Amniotic stem cell (primary cell): ENCODE measurements at places on chromosomes 3 and 15.
A peak's percentile ranks its signal among the peaks of the same experiment; 100 is the strongest.

- no peak for DNase-seq
Observed at GRCh38 chr3:49769286-49769915, 16.9 kb downstream of the IP6K1 start.

GRCh38 chr3:139267300-139268246 is 76.2 kb upstream of the MRPS22 start:
- DNase-seq = no peak

- no peak for DNase-seq
Observed at GRCh38 chr3:171429635-171430034, 30.6 kb downstream of the TNIK start.

- no peak for DNase-seq
Observed at GRCh38 chr3:10466186-10466585, 39.2 kb downstream of the ATP2B2 start.

DNA sequence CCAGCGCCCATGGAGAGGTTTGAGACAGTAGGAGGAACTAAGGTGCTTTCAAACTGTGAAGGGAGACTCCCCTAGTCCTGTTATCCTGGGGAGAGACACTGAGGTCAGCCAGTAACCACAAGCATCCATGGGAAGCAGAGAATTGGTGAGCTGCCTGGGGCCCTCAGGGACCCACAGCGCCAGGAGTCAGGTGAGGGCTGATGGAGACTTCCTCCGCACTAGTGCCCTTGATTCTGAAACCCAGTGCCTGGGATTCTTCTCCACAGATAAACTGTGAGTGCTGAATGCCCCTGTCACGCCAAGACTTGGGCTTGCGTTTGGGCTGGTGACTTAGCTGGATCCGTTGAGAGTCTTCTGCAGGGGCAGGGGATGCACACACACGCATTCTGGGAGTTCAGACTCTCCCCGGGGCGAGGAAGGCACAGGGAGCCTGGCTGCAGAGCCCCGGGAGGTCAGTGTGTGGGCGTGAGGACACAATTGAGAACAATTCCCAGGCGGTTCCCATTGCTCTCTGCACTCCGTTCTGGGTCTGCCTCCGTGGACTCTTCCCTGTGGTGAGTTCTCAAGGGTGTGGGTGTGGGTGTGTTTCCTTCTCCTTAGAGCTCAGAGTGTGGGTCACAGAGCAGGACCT is 37.9 kb upstream of the SLCO2A1 start:
- DNase-seq = no peak

- peak; percentile 6 for DNase-seq
Observed at GRCh38 chr3:30720586-30721313, 114.3 kb downstream of the TGFBR2 start.

DNA sequence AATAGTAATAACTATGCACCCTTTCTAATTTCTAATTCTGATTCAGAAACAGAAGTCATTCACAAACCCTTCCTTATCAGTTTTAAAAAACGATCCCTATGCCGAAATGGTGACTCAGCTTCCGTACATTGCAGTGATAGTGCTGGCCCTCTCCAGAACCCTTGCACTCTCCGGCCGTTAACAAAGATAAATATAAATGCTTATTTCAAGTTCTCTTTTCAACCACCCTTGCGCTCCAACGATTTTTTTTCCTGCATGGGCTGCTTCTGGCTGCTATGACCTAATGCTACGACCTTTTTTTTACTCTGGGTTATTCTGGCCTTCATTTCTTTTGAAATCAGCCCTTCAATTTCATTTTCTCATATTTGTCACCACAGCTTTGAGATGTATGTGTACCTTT is 646.2 kb downstream of the NTRK3 start:
- no peak for DNase-seq

- no peak for DNase-seq
Observed at GRCh38 chr15:57149196-57149595, 227.1 kb upstream of the CGNL1 start.

DNA sequence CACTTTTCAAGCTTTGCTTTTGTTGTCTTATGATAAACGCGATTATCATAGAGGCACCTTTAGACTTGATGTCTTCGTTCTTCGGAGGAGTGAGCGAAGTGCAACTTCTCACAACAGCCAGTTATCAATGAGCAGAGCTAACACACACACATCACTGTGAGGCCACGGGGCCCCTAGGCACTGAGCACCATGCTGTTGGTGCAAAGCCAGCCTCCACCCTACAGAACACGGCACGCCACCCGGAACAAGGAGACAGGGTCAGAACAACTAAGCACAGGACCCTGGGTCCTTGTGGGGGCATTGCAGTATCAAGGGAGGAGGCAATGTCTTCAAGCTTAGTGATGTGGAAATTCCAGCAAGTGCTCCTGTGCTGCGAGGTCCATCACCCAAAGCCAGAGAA is 244.5 kb downstream of the OCA2 start:
- no peak for DNase-seq

DNA sequence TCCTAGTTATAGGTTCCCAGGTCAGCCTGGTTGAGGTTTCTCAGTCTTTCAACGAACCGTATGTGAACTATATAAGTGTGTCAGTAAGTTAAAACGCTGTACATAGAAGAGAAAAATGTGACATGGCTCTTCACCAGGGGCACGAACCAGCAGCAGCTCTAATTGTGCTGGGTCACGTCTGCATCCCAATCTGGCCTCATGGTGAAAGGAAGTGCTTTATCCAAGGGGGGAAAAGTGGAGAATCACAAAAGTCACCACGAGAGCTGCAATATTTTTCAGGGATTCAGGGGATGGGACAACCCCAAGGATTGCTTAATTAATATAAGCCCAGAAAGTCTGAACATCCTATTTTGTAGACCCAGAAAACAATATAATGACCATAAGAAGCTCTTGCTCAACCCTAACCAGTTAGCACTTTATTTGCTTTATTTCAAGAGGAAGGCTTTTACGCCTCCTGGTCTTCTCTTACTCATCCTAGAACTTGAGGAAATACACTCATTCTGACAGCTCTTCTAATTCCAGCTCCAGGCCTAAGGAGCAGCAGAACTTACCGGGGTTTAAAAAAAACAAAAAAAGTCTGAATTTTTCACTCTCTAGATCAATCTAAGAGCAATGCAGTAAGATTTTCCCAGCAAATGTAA is 16.5 kb downstream of the ANXA2 start:
- DNase-seq = no peak

DNA sequence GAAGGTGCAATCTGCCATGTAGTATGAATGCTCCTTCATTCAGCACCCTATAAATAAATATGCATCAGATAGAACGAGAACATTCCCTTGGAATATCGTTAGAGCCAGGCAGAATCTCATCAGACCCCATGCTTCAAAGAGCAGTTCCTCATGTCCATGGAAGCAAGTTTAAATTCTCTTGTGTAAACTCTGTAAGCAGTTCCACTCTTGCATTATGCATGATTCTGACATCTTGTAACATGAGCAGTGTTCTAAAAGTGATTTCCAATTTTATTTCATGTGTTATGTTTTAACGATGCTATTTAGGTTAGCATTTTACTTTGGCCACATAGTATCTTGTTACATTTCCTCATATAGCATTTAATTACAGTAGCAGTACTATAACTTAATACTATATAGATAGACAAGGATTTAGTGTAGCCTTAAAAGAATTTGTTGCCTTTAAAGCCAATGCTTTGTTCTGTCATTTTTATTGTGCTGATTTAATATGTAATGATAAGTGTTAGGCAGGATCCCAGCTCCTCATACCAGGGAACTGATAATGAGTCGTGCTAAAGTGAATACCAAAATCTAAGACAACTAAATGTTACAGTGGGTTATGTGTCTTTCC is 161.2 kb upstream of the NECTIN3 start:
- DNase-seq = no peak

GRCh38 chr3:162103808-162104207 is 607.2 kb downstream of the OTOL1 start:
- no peak for DNase-seq

DNA sequence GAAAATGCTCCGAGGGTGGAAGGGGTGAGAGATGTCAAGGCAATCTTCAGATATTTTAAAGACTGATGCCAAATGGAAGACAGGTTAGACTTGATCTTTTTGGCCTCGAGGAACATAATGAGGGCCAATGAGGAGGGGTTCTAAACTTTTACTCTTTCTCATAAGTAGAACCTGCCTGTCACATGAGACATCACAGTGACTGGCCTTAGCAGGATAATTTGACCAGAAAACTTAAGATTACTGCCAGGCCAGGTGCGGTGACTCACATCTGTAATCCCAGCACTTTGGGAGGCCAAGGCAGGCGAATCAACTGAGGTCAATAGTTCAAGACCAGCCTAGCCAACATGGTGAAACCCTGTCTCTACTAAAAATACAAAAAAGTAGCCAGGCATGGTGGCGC is 12.2 kb downstream of the TM4SF4 start:
- DNase-seq = no peak

DNA sequence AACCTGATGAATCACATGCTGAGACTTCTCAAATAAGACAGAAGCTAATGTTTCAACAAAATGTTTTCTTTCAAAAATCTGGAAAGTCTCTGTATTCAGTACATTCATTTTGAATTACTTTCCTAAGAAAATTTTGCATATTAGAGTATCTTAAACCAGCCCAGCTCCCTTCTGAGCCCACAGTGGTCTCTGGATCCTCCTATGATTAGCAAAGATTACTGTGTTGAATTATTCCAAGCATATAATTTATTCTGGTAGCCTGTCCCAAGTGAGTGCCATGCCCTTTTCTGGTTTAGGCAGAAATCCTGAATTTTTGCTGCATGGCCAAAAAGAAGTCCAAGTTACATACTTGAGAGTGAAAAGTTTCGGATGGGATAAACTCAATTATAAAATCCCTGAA is 279.0 kb downstream of the CTNNB1 start:
- DNase-seq = no peak

DNA sequence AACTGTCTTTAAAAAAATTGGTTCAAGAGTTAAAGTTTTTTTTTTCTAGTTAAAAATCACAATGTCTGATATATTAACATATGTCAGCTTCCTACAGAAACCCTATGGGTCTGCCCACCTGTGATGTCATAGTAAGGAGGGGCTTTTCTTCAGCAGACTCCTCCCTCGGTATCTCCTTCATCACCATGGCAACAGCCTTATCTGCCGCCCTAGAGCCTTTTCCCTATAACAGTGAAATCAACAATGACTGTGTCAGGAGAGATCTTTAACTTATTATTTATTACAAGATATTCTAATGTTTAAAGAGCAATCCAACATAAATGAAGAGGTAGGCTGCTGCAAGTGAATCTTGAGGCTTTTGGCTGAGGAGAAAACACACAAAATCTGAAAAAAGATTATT is 138.7 kb downstream of the PEX5L start:
- DNase-seq = peak; percentile 15

GRCh38 chr3:183244219-183244618 is 8.8 kb upstream of the B3GNT5 start:
- no peak for DNase-seq

DNA sequence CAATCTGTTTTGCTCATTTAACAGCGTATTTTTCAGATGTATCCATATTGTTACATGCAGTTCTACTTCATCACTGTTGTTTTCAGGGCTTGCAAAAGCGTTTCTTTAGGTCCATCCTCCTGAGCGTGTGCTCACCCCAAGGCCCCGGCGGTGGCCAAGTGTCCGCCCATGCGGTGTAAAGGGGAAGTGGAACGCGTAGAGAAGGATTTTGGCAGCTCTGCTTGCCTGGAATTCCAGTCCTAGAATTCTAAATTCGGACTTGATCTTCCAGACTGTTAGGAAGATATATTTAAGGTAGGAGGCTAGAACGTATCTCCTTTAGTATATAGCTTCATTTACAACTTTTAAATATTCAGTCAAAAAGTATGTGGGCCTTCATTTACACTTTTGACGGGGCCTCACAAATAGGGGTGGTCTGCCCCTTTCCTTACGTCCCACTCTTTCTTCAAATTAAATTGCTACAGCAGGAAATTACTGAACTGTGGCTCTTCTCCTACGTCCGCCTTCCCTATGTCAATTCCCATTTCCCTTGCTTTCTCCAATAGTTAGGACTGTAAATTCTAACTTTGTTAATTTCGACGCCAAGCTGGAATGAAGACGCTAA is 609 bp upstream of the TBC1D23 start:
- DNase-seq = no peak

GRCh38 chr15:80185152-80185551 is 32.4 kb downstream of the FAH start:
- no peak for DNase-seq

- DNase-seq = no peak
Observed at GRCh38 chr3:120181632-120182031, 87.4 kb upstream of the GSK3B start.

- no peak for DNase-seq
Observed at GRCh38 chr15:100134089-100134583, 207.6 kb downstream of the ADAMTS17 start.

GRCh38 chr3:31462050-31462569 is 70.6 kb upstream of the STT3B start:
- DNase-seq = no peak

DNA sequence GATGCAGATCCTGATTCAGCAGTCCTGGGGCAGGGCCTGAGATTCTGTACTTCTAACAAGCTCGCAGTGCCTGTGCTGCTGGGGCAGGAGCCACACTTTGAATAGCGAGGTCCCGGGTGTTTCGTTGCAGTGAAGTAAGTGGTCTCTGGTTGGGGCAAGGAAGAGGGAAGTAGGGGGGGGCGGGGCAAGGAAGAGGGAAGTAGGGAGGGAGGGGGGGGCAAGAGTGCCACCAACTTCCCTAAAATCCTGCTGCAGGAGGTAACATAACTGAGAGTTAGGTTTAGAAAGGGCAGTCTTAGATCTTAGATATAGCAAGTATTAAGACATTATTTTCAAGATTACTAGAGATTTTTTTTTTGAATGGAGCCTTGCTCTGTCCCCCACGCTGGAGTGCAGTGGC is 35.5 kb downstream of the CRTAP start:
- no peak for DNase-seq

GRCh38 chr15:87573534-87573933 is 683.0 kb downstream of the NTRK3 start:
- no peak for DNase-seq

- no peak for DNase-seq
Observed at GRCh38 chr3:152218602-152219001, 50.1 kb upstream of the MBNL1 start.

GRCh38 chr15:76162036-76162398 is 102.2 kb downstream of the TMEM266 start:
- no peak for DNase-seq

DNA sequence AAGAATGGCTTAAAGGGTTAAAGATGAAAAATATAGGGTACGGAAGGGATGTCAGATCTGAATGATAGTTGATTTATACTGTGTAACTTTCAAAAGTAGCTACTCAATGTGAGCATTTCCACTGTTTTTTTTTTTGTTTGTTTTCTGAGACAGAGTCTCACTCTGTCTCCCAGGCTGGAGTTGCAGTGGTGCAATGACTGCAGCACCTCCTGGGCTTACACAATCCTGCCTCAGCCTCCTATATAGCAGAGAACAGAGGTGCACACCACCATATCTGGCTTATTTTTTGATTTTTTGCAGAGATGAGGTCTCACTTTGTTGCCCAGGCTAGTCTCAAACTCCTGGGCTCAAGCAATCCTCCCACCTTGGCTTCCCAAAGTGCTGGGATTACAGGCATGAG is 9.9 kb upstream of the PXK start:
- no peak for DNase-seq
